ENCODE measurements at places on chromosomes 7 and 10.
A peak's percentile ranks its signal among the peaks of the same experiment; 100 is the strongest.

- DNase-seq = no peak
Measured at GRCh38 chr10:3873728-3874461, 88.9 kb upstream of the KLF6 start.

DNA sequence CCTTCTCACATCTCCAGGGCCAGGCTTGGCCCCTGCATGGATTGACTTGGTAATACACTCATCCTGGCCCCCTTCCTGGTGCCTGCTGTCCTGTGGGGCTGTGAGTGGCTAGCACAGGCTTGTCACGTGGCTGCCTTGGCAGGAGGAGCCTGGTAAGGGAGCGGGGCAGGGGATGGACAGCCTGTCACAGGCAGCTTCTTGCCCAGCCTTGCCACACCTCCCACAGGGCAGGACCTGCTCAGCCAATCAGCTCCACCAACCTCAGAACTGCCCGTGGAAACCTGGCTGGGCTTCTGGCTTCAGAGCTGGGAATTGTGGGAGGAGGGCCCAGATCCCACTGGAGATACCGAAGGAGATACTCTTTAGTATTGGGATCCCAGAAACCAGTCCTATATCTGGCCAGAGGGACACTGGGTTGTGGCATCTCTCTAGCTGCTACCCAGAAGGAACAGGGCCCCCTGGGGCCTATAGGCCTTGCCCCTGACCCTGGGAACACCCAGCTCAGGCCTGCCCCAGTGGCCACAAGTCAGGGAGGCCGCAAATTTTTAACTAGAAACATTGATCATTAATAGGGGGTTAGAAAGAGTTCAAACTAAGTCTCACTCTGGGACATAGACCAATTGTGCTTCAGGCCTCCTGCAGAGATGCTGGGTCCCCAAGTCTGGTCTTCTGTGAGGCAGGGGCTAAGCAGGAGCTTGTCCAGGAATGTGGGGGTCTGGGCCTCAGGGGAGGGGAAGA is at the start of gene HOGA1:
Gene HOGA1 (plus strand): TSS at position 330 of the 738 bp plus-strand sequence. CDS start 315 bp downstream, at position 645.
- DNase-seq = peak; percentile 95

GRCh38 chr7:82595176-82595575 is 151.6 kb upstream of the CACNA2D1 start:
- no peak for DNase-seq

GRCh38 chr7:116683786-116684185 is 11.8 kb downstream of the MET start:
- no peak for DNase-seq

GRCh38 chr7:102991540-102992214 is 78.9 kb downstream of the LRRC17 start:
- peak; percentile 97 for DNase-seq

- DNase-seq = no peak
Measured at GRCh38 chr10:82691211-82691610, 816.2 kb downstream of the NRG3 start.

GRCh38 chr7:75734586-75735458 is 3.9 kb downstream of the HIP1 start:
- DNase-seq = no peak

DNA sequence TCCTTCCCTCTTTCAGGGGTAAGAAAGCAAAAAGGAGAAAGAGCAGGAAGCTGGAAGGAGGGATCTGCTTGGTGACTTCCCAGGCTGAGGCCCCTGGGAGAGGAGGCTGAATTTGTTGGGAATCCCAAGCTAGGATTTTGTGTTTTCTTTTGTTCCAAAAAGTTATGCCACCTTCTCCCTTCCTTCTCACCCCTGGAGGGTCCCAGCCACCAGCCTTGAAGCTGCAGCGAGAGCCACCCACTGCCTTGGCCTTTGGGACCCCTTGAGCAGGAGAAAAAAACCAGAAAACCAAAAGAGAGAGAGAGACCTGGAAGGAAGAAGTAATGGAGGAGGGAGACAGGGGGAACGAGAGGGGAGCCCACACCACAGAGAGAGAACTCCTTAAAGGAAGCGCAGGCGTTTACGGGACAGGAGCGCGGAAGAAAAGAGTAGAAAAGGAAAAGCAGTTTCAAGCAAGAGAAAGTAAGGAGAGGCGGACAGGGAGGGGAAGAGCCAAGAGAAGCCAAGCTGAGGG is 7.2 kb downstream of the VAX1 start:
- no peak for DNase-seq

- DNase-seq = peak; percentile 53
Measured at GRCh38 chr7:80482950-80483349, 28.9 kb downstream of the GNAT3 start.

DNA sequence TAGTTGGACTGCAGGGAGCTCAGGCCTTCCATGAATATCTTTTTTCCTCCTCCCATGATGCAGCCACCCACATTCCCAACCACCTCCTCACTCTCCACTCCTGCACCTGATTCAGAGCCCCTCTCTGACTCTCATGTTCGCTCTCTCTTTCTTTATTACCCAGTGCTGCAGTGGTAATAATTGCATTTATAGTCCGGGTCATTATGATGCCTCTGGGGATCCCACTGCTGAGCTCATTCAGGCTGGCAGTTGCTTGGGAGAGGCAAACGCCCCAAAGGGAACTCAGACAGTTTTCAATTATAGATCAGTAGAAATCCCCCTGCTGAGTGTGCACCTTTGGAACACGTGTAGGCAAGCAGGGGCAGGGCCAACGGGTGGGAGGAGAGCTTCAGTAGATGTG is 953.0 kb downstream of the GRID1 start:
- DNase-seq = no peak

- no peak for DNase-seq
Measured at GRCh38 chr7:69526570-69526969, 71.7 kb upstream of the AUTS2 start.

GRCh38 chr10:82468453-82468852 is 593.5 kb downstream of the NRG3 start:
- DNase-seq = no peak

DNA sequence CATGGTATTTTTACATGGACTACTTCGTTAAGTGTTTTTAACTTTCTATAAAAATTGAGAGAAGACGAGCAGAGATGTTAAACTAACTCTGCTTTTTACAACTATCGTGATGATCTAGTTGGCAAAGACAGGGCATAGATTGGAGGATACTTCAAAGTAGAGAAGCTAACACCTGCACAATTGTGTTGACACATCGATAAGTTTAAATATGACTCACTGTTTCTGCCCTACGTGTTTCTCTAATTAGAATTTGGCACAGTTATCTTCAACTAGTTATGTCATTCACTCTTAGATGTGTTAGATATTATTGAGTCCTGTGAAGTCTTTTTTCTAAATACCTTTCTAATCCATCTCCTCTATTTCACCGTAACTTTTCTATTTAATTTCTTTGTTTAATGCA is 68.5 kb upstream of the FERD3L start:
- DNase-seq = peak; percentile 21

DNA sequence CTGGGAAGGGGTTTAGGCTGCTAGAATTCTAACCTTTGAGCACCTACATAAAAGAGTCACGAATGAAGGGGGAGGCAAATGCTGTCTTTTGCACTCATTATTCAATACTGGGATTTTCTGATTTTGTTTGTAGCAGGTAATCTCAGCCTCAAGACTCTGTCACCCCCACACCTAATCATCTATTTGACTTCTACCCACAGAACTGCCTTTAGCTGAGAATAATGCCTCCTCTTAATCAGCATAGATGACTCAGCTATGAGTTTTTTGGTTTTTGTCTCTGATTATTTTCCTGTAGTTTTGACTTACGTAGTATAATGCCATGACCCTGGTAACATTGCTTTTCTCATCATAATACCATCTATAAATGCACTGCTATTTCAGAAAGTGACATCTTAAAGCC is 42.7 kb upstream of the CACNB2 start:
- DNase-seq = no peak

- no peak for DNase-seq
Measured at GRCh38 chr10:128721963-128722445, 595.8 kb upstream of the MKI67 start.

- no peak for DNase-seq
Measured at GRCh38 chr10:133225707-133226191, 4.3 kb upstream of the UTF1 start.

DNA sequence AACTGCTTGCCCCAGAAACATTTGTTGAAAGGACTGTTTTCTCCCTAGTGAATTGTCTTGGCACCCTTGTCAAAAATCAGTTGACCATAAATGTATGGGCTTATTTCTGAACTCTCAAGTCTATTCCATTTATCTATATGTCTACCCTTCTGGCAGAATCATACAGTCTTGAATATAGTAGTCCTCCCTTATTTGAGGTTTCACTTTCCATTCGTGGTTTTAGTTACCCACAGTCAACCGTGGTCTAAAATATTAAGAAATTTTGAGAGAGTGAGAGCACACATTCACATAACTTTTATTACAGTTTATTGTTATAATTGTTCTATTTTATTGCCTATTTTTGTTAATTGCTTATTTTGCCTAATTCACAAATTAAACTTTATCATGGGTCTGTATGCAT is 17.4 kb upstream of the CEP41 start:
- no peak for DNase-seq

DNA sequence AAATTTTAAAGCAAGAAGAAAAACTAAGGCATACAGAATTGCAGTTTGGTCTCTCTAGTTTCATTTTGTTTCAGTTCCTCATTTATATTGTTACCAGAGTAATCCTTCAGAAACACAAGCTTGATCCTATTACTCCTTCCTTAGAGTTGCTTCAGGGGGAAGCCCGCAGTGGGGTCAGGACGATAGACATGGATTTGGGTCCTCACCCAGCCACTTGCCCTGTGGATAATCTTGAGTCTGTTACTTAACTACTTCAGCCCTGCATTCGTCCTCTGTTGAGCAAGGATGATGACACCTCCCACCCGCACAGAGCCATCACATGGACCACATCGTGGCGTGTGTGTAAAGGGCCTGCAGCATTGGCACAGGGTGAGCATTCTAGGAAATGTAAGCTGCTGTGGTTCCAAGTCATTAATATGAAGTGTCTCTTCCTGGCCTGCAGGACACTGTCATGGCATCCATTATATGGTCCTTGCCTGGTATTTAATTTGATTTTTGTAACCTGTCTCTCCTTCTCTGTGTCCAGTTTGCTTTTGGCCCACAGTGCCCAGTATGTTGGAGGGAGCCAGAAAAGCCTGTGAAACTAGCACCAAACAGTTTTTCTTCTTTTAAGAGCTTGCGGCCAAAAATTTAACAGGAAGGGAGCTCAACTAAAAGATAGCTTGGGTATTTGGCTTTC is 111.2 kb downstream of the EEPD1 start:
- no peak for DNase-seq

DNA sequence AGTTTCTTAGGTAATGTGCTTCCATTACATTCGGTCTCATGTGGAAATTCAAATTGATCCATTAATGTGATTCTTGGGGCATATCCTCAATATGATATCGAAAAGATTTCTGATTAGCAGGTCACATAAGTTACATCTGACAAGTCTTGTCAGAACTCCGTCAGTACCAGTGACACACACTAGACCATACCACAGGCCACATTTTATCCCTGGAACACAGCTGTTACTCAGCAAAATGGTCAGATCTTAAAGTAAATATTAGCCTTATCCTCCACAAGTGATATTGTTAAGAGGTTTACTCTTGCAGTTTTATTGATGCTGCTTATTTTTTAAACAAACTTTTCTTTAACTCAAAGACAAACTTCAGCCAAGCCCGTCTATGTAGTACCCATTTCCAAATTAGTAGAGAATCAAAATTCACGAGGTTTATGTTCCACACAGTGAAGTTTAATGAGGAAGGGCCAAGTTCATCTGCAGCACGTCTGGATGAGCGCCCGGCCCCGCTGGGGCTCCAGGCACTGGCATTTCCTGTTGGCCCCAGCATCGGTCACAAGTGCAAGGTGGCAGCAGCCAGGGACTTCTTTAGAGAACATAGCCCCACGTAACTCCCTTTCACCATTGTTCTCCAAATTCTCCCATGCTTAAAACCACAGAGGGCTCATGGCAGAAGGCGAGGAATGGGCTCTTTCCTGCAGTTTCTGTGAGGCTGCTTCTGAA is 132.2 kb downstream of the VIPR2 start:
- DNase-seq = no peak

GRCh38 chr7:73715648-73716317 is 3.7 kb downstream of the STX1A start:
- DNase-seq = peak; percentile 96

DNA sequence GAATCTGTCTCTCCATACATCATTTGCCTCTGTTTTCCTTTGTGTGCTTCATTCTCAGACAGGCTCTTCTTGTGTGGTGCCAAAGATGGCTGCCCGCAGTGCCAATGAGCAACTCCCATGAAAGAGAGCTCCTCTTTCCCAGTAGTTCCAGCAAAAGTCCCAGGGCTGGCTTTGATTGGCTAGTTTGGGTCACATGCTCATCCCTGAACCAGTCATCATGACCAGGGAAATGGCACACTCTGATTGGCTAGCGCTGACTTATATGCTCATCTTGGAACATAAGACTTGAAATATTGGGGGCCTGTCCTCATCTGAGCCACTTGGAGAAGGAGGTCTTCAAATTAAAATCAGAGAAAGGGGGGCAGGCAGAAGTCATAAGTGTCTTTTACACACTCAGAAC is 112.7 kb downstream of the CDH23 start:
- peak; percentile 27 for DNase-seq

- DNase-seq = no peak
Measured at GRCh38 chr10:123787566-123787965, 104.0 kb downstream of the CPXM2 start.

- no peak for DNase-seq
Measured at GRCh38 chr10:116094356-116094755, 178.7 kb downstream of the GFRA1 start.

DNA sequence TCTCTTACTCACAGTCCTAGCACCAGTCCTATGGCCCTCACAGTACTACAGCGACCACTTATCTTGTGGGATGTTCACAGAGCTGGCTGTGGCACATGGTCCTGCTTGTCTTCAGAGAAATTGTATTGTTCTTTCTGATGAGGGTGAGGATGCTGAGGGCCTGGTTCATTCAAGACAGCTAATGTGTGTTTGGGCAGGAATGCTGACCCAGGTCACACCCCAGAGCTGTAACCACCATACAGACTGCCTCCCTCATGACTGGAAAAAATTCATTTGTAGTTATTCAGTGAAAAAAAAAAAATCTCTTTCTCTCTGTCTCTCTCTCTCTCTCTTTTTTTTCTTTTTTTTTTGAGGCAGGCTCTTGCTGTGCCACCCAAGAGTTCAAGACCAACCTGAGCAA is 83.5 kb downstream of the KLF6 start:
- DNase-seq = no peak

Measured in RWPE1 (cell line).